Naive thymus-derived CD8-positive, alpha-beta T cell (primary cell): ENCODE measurements at places on chromosomes 13 and 19.

GRCh38 chr13:99796175-99796819 lies 175.3 kb downstream of the ZIC5 start:
- peak; percentile 10 for DNase-seq

DNA sequence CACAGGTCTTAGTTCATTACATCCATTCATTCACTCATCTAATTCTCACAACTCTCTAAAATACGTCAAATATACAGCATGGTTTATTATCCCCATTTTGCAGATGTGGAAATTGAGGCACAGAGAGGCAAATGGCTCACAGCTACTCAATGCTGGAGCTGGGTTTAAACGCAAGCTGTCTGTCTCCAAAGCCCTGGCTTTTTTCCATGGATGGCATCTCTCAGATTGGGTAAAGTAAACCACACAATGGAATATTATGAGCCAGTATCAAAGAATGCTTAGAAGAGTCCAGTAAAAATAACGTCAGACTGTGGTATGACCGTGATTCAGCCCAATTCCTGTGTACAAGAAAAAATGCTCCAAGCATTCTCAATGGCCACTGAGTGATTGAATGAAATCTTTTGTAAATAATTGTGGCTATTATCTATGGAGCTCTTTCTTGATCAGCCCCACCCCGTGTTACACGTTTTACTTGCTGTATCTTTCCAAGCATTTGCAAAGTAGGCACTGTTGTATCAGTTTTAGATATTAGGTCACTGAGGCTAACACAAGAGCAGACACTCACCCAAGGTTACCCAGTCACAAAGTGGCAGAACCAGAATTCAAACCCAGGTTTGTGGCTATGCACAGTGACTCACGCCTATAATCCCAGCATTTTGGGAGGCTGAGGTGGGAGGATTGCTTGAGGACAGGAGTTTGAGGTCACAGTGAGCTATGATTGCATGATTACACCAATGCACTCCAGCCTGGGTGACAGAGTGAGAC lies 5.5 kb upstream of the ACP7 start:
- no peak for DNase-seq

DNA sequence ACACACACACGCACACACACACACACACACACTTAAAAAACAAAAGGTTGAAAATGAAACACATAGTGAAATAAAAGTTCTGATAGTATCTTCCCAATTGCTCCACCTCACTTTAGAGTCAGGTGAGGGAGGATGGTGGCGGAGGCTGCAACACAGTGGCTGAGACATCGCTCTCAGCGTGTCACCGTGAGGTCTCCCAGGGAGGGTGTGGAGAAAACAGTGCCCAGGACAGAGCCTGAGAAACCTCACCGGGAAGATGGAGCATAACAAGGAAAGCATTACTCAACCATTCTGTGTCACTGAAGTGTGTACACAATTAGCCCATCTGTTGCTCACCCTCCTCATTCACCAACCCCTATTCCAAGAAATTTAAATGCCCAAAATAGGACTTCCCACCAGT lies 111.4 kb upstream of the USP29 start:
- no peak for DNase-seq

GRCh38 chr13:30165796-30166195 lies 141.6 kb downstream of the KATNAL1 start:
- no peak for DNase-seq

GRCh38 chr13:28268800-28269223 lies 130.5 kb downstream of the PAN3 start:
- peak; percentile 9 for DNase-seq

- DNase-seq, result no peak
Measured at GRCh38 chr19:46133777-46134241, 9.3 kb upstream of the IGFL3 start.

- DNase-seq, result no peak
Measured at GRCh38 chr13:92390217-92390616, 836.4 kb upstream of the GPC6 start.

- no peak for DNase-seq
Measured at GRCh38 chr19:4539693-4540581, at the start of gene LRG1. LRG1 (minus strand) TSS chr19:4540036; CDS start chr19:4540013, 23 bp downstream.

DNA sequence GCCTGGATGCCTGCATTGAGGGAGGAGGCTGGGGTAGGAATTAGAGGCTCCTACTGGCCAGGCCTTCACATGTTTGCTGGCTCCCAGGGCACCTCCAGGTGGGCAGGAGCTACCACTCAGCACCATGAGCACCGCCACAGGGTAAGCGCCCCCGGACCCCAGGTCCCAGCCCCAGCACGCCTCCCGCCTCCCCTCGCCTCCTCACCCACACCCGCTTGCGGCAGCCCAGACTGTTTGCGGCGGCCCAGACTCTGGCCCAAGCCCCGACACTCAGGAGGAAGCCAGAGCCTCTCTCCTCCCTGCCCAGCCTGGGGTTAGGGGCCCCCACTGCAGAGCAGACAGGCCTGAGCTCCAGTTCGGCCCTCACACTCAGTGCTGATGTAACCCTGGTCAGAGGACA lies 652 bp downstream of the EPS8L1 start:
- DNase-seq, result no peak

DNA sequence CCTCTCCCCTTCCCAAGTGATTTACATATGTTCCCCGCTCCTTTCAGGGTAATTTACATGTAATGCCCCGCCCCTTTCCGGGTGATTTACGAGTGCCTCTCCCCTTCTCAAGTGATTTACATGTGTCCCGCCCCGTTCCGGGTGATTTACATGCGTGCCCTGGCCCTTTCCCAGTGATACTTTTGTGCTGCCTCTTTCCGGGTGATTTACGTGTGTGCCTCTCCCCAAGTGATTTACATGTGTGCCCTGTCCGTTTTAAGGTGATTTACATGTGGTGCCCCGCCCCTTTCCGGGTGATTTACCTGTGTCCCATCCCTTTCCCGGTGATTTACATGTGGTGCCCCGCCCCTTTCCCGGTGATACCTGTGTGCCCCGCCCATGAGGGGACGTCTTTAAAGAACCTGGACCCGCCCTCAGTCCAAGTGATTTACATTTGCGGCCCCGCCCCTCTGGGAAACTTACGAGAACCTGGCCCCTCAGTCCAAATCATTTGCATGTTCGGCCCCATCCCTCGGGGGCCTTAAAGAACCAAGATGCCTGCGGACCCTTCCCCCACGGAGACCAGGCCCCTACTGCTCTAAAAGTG lies 559 bp upstream of the LENG9 start:
- DNase-seq, result peak; percentile 63

GRCh38 chr13:50124536-50125303 lies 109.5 kb downstream of the KCNRG start:
- DNase-seq, result peak; percentile 95

- no peak for DNase-seq
Measured at GRCh38 chr19:33221638-33222037, 4.0 kb downstream of the SLC7A10 start.

GRCh38 chr13:97600458-97601075 lies 166.6 kb downstream of the RAP2A start:
- DNase-seq, result no peak

GRCh38 chr13:41356786-41357185 lies 45.7 kb downstream of the NAA16 start:
- peak; percentile 69 for DNase-seq

DNA sequence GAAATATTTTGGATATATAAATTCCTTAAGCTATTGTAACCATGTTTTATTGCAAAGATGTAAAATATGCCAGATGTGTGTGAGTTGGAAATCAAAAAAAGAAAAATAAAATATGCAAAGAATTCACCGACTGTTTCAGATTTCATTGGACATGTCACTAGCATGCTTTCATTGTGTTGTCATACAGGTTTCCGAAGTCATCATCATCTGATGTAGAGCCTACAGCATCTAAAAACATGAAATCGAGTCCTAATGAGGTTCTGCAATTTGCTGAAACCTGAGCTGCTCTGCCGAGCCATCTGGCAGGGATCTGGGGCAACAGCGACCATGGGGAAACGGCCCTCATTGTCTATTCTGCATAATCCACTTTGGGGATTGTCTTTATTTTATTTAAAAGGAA lies 196.1 kb upstream of the MAB21L1 start:
- no peak for DNase-seq

GRCh38 chr19:49676136-49676783 lies 811 bp upstream of the PRMT1 start:
- DNase-seq, result no peak

DNA sequence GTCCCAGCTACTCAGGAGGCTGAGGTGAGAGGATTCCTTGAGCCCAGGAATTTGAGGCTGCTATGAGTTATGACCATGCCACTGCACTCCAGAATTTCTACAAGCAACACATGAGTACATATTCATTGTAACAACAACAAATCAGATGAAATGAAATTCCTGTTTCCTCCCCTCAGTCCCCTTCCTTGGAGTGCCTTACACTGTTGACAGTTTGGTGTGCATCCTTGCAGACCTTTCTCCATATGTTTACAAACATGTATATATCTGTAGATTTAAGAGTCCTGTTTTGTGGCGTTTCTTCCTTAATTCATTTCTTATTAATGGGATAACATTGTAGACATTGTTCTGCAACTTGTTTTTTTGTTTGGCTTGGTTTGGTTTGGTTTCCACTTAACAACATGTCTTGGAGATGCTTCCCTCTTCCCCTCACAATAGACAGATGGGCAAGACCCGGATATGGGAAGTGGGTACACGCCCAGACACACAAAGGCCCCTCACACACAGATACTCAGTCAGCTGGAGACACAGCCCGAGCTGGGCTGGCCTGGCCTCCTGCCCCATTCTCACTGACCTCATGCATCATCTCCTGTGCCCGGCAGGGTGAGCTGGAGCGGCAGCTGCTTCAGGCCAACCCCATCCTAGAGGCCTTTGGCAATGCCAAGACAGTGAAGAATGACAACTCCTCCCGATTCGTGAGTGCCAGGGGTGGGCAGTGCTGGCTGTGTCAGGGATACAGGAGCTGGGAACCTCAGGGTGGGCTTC lies 21.7 kb downstream of the MYH14 start:
- DNase-seq, result no peak

GRCh38 chr19:43416951-43417623 lies 2.4 kb downstream of the TEX101 start:
- DNase-seq, result no peak

DNA sequence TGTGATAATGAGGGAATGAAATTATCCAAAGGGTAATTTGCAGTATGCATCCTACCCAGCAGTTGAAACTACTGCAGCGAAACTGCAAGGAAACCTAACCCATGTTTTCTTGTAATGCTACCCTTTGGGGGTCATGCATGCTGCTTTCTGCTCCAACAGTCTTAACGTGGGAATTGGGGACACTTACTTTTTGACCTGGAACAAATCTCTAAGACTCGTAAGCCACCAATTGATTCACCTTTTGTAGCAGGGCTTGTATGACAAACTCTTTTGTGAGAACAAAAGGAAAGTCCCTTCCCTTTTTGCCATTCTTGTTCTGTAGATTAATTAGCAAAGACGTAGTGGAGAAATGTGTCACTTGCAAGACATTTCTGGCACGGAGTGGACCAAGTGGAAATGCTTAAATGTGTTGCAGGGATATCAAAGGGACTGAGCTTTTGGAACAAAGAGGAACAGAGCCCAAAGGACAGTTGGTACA lies 27.4 kb downstream of the LRCH1 start:
- DNase-seq, result no peak

- DNase-seq, result no peak
Measured at GRCh38 chr19:55601084-55601483, 996 bp downstream of the ZNF524 start.

- DNase-seq, result no peak
Measured at GRCh38 chr13:110409581-110409992, 102.5 kb downstream of the COL4A2 start.

- peak; percentile 88 for DNase-seq
Measured at GRCh38 chr19:12983542-12984142, 11.6 kb upstream of the NFIX start.

- DNase-seq, result no peak
Measured at GRCh38 chr19:33700408-33701013, 78.8 kb downstream of the CHST8 start.

DNA sequence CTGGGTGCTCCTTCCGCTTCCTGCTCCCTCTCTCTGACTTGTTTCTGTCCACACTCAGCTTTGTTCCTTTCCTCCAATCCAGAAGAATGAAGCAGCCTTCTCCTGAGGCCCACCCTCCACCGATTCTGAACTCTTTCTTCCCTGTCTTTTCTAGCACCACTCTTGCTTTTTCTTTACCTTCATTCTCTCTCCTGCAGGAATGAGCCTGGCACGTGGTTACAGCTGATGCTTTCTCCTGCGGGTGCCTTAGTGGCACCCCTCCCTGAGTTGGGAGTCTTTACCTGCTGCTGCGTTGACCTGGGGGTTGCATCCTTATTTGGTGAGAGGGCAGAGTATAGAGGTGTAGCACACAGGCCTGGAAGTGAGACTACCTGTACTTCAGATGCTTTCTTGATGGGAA lies 6.2 kb downstream of the UBAC2 start:
- peak; percentile 3 for DNase-seq

DNA sequence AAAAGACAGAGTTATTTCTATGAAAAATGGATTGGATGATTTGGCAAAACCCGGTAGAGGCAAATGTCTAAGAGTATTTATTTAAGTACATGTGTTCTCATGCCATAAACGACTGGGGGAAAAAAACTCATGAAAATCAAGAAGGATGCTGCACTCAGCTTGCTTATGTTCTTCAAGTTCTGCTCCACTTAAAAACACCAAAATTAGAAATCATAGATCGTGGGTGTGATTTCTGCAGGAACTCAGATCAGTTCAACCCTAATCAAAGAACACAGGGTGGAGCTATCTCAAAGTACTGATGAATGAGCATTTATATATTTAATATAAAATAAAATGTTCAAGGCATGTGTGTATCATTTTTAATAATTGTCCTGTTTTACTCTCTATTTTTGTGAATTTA lies 103.8 kb downstream of the FGF14 start:
- no peak for DNase-seq

DNA sequence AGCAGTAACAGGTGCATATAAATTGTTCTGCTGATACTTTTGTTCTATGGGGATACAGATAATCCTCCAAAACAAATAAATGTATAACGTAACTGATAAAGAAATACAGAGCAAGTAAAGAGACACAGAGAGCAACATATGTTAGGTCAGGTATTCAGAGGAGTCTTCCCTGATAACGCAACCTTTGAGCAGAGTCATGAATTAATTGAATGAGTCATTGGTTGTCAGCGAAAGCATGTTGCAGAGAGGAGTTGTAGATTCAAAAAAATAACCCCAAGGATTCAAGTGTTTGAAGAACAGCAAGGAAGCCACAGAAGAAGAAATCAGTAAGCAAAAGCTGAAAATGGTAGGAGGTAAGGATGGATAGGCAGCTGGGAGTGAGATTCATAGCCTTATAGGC lies 245.2 kb downstream of the TBC1D4 start:
- DNase-seq, result no peak
